ENCODE measurements at places on chromosomes 12 and 14.

DNA sequence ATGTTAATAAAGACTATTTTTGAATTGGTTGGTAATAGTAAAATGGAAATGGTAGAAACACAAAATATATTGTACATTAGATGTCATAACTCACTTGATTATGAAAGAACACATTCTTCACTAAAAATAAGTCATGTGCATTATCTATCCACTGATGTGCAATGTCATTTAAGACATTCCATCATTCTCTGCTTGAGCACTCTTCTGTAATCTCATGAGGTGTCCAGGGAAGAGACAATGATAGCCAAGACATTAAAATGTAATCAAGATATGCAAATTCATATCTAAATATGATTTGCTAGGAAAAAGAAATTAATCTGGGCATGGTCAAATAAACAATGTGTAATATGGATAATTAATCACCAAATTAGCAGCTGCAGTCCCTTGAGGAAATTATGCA lies 422.5 kb downstream of the BTG1 start:
- DNase-seq = no peak

- DNase-seq = no peak
Measured at GRCh38 chr12:56391721-56392120, 29.1 kb upstream of the APOF start.

DNA sequence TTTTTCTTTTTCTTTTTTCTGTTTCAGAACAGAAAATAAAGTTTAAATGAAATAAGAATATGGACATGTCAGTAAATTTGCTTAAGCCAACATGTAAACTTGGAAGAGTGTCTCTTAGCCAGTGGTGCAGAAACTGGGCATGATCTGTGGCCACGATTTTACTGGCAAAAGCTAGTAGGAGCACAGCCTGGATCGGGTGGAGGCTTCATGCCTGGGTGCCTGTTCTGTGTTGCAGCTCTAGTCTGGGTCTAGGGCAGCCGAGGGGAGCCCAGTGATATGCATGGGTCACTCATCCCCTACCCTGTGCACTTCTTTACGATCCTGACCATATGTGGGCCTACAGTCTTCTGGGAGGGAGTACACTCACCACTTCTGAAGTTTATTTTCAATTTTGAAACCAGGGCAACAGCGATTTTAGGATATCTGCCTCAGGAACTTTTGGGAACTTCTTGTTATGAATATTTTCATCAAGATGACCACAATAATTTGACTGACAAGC lies 45.6 kb upstream of the SMCO2 start:
- no peak for DNase-seq

DNA sequence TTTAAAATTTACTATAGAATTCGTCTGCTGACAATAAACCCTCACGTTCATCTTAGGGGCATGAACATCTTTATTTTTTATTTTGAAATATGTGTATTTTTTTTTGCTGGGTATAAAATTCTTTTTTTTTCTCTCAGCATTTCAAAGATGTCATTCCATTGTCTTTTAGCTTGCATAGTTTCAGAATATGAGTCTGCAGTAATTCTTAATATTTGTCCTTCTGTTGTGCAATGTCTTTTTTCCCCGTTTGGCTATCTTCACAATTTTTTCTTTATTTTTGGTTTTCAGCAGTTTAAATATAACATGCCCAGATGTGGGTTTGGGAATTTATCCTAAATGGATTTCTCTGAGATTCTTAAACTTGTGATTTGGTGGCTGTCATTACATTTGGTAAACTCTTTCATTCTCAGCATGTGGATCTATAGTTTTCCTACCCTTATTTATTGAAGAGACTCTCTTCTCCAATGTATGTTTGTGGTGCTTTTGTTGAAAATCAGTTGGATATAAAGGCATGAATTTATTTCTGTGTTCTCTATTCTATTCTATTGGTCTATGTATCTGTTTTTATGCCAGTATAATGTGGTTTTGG lies 37.8 kb upstream of the PLBD1 start:
- DNase-seq = no peak

DNA sequence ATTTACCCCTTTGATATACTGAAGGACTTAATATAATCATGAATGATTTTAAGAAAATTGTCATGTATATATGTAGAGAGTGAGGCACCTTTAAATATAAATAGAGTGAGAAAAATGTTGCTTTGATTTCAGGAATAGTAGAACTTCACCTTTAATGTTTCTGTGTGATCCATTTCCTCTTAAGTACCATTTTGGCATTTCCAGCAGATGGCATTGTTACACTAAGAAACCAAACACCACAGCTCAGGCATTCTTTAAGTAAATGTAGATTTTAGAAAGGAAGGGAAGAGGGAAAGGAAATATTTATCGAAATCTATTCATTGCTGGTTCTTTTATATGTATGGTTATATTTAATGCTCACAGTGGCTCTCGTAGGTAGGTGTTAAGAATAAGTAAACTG lies 556.7 kb upstream of the FBXO33 start:
- no peak for DNase-seq

DNA sequence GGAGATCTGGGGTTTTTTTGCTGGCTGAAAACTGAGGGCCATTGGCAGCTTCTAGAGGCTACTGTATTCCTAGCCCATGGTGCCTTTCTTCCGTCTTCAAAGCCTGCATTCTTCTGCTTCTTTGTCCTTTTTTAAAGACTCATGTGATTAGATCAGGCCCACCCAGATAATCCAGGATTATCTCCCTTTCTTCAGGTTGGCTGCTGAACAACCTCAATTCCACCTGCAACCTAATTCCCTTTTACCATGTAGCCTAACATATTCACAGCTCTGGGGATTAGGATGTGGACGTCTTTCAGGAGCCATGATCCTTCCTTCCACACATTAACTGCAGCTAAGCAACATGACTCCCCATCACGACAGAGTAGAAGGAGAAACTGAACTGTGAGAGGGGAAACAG lies 985.5 kb downstream of the DIO2 start:
- DNase-seq = no peak

- no peak for DNase-seq
Measured at GRCh38 chr12:72677139-72677538, 405.0 kb downstream of the TRHDE start.

DNA sequence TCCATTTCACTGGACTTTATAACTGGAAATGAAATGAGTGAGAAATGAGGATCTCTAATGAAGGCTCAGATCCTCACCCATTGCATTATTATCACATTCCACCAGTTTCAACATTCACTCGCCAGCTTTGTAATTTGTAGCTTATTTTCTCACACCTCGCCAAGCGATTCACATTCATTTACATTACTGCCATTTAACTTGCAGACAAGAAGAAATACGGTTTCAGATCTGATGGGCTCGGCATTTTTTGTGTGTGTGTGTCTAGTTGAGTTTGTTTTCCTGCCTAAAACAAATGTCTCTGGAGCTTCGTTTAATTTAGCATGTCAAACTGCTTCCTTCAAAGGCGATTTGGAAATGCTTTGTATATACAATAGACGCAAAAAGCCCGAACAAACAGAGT lies 132.2 kb downstream of the FLRT2 start:
- DNase-seq = no peak

DNA sequence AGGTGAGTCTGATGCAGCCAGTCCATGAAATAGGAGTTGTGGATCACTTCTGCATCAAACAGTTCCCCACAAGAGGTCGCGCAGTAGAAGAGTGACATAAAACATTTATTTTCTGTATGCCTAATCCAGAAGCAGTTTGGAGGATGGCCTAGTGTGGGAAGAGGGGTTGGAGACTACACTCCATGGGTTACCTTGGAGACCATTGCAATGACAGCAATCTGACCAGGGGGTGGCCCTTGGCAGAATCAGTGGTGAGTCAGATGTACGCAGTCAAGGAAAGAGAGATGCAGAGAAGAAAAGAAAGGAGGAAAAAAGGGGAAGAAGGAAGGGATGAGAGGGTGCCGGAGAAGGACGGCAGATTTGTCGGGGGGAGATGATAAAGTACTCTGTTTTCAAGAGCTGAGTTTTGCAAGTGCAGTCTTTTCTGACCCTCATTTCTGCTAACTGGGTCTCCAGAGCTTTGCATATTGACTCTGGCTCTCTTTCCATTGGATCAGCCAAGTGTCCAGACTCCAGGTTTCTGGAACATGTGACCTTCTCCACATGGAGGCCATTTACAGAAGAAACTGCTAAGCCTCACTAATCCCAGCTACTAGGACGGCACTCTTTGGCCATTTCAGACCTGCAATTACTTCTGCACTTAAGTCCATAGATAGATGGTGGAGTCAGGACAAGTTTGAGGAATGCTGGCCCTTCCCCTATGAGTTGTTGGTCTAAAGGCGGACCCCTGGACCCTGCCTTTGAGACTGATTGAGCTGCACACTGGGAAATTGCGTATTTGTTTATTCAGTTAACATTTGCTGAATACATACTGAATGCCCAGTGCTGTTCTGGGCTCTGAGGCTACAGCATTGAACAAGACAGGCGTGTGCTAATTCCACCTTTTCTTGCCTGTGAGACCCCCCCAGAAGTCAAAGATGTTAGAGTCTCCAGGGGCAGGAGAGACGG lies 424.2 kb downstream of the BCL11B start:
- no peak for DNase-seq

DNA sequence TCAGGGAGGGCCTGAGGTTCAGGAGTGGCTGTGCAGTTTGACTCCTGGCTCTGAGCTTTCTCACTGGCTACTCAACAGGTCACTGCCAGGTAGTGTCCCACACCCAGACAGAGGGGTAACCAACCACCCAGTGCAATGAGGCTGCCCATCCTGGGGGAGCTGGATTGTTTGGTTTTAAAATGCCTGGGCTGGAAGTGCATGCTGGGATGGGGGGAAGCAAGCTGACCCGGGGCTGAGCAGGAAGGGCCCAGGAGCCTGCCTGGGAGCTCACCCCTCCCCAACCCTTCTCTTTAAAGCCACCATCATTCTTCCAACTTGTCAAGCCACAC lies 12.6 kb upstream of the ABHD12B start:
- no peak for DNase-seq

GRCh38 chr12:12508612-12509011 lies 54.1 kb downstream of the DUSP16 start:
- no peak for DNase-seq

Data from activated CD8-positive, alpha-beta memory T cell treated with anti-CD3 and anti-CD28 coated beads for 4 hours (primary cell).